ENCODE measurements at places on chromosomes 7 and 10.

- DNase-seq: no peak
These were observed 23.1 kb downstream of the DNAJB9 start for GRCh38 chr7:108592646-108593201.

- no peak for DNase-seq
These were observed 53.5 kb downstream of the DENND11 start for GRCh38 chr7:141648276-141649114.

DNA sequence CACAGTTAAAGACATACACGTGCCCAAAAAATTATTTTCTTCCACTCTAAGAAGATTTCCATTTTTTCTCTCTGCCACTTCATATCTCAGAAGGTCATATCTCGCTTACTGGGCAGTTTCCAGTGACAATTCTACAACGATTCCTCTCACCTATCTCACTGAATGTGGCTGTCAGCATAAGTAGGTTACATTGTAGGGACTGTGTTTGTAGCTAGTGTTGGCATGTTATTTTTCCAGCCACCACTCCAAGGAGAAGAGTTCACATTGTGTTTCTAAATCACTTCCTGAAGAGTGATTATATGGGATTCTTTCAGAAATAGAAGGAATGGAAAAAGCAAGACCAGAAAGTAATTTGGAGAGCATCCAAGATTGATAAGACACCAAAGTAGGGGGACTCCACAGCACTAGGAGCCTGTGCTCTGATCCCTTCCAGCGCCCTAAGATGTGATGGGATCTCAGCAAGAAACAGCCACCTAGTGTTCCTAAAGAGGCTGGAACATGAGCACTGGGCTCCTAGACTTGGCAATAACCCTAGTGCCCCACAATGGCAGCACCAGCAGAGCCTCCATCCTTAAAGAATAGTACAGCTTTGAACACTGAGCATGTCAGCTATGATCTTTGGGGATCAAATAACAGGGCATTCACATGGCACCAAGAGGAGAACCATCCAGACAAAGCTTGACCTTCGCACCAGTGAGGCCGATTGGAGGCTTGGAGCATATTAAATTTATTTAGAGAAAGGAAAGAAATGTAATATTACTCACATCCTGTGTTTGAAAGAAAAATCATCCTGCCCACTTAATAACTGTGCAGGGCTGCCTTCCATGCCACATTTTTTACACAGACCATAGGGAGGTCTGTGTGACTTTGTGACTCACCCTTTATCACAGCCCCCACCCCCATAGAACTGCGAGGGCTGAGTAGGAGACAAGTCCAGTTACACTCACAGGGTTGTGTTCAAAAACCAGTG lies 51.8 kb downstream of the CAV1 start:
- no peak for DNase-seq

DNA sequence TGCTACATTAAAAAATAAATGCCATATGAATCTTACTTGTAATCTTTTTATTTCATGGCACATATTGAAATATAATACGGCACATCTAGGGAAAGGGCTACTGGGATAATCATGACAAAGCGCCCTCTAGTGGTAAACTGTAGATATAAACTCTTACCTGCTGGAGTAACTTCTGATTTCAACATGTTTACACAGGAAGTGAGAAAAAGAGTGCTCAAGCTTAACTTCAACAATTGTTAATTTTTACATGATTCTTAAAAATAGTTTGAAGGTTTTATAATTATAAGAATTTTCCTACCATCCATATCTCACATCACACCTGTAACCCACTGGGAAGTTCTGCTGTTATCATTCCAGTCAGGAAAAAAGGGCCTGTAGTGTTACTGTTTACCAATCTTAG lies 2.0 kb upstream of the HEPACAM2 start:
- no peak for DNase-seq

DNA sequence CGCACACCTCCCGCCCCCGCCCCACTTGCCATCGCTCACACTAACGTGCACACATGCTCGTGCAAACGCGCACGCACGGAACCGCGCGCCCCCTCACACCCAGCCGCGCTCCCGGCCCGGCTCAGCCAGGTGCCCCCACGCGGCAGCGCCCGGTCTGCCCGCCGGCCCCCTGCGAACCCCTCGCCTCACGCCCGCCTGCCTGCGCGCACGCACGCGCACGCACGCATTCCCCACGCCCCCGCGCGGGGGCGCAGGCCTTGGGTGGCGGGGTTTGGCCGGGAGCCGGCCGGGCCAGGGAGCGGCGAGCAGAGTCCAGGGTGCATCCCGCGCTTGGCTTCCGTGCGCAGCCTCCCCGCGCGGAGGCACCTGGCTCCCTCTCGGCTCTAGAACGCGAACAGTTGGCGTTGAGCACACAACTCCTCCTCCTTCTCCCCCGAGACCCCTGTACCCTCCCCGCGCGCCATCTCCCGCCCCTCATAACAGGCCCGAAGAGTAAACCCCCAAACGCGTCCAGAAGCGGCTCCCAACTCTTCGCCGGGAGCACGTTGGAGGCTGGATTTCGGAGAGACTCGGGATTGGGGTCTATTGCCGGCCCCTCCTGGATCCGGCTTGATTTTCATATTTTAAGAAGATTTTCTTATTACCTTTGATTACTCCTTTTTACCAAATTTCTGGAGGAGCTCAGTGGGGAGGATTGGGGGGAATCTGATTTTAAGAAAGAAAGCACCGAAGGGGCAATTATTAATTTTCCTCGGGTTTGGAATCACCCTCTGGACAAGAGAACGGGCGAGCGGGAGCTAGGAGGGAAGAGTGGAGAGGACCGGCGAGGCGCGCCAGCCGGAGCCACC lies 527 bp upstream of the SORCS3 start:
- no peak for DNase-seq

- DNase-seq: no peak
These were observed 2.4 kb downstream of the SORBS1 start for GRCh38 chr10:95558593-95559320.
